ENCODE measurements at places on chromosomes 1 and 21. TPM values are rescaled to one million over a fixed set of nuclear protein-coding genes. Genes with fewer than 3 reads are reported as not detected.

- H3K27ac ChIP-seq = no peak overlapping the region
- H3K36me3 ChIP-seq = no peaks in the 10 kb centered on the region
- H3K4me3 ChIP-seq = no peak overlapping the region
- no peaks in the 10 kb centered on the region for H3K4me1 ChIP-seq
Measured at GRCh38 chr21:27391990-27392389, 425.1 kb upstream of the ADAMTS5 start.

DNA sequence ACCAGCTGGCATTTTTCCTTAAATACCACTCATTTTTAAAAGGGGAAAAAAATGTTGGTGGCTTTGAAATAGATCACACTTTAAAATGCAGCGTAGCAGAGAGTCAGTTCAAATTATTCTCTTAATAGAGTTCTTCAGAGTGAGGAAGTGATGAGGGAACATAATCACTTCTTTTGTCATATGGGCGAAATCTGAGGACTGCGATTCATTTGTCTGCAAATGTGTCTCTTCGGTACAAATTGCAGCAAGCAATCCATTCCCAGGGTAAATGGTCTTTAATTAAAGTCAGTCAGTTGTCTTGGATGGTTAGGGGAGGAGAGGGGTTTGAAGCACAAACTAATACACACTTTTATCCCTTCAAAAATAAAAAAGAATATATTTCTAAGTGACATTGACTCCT lies 86.0 kb upstream of the SELENON start:
- no peaks in the 10 kb centered on the region for H3K27me3 ChIP-seq
- H3K36me3 ChIP-seq = no peaks in the 10 kb centered on the region
- DNase-seq = no peak
- H3K27ac ChIP-seq = no peak overlapping the region
- H3K4me3 ChIP-seq = no peak overlapping the region

The SYT14 gene
- polyA plus RNA-seq = not detected

GRCh38 chr1:11952455-11953109 lies 18.1 kb downstream of the PLOD1 start:
- H3K4me1 ChIP-seq = no peaks in the 10 kb centered on the region
- peaks cover 46% of the 10 kb centered on the region for H3K36me3 ChIP-seq
- no peaks in the 10 kb centered on the region for H3K27me3 ChIP-seq
- no peak overlapping the region for H3K4me3 ChIP-seq
- H3K27ac ChIP-seq = no peak overlapping the region

The FABP3 gene
- not detected for polyA plus RNA-seq

The ATP6V1G3 gene
- polyA plus RNA-seq = not detected

The FLG2 gene
- polyA plus RNA-seq = not detected

The GPR3 gene
- 0.26 TPM for polyA plus RNA-seq

GRCh38 chr1:21672478-21673276 lies 3.5 kb upstream of the RAP1GAP start:
- H3K27me3 ChIP-seq = peaks cover 18% of the 10 kb centered on the region
- H3K4me3 ChIP-seq = no peak overlapping the region
- H3K36me3 ChIP-seq = peaks cover 1% of the 10 kb centered on the region
- no peak overlapping the region for H3K27ac ChIP-seq

DNA sequence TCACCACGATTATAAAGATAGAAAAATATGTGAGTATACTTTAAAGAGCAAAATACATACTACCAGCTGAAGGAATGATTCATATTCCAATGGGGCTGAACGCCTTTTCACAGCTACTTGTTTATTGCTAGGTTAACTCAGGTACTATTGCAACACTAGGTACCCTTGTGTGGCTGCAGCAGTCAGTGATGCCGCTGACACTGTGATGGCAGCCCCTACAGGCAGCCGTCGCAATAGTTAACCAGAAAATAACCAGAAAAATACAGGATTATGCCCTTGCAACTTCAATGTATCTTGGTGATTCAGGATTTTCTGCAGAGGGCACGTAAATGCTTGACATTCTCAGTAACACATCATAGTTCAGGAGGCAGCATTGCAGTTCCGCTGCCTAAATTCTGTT lies 1.6 kb upstream of the MARK1 start:
- H3K36me3 ChIP-seq = no peaks in the 10 kb centered on the region
- no peak for DNase-seq
- peaks cover 8% of the 10 kb centered on the region for H3K4me1 ChIP-seq

The MAEL gene
- not detected for polyA plus RNA-seq

DNA sequence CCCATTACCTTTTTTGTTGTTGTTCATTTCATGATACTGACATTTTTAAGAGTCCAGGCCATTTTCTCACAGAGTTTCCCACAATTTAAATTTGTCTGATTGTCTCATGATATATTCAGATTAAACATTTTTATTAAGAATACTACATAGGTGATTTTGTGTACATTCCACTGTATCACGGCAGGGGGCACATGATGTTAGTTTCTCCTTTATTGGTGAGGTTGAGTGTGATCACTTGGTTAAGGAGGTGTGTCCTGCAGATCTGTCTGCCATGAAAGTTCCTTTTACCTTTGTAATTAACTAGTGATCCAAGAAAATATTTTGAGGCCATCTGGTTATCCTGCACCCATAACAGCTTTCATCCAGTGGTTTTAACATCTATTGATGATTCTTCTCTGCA lies 11.8 kb downstream of the RTCA start:
- H3K4me3 ChIP-seq = no peak overlapping the region
- no peaks in the 10 kb centered on the region for H3K27me3 ChIP-seq
- no peak overlapping the region for H3K27ac ChIP-seq
- peaks cover 94% of the 10 kb centered on the region for H3K36me3 ChIP-seq

GRCh38 chr1:27341525-27342252 lies at the start of gene SYTL1:
SYTL1 (plus strand) TSS chr1:27342022; CDS start chr1:27345335, 3,313 bp downstream.
- H3K4me1 ChIP-seq = peaks cover 44% of the 10 kb centered on the region
- H3K27ac ChIP-seq = peak within 1 kb of the TSS; percentile 89
- peak within 1 kb of the TSS; percentile 39 for H3K4me3 ChIP-seq
- peak; percentile 60 for DNase-seq

The FAM43B gene
- polyA plus RNA-seq = not detected
